Stimulated activated CD4-positive, alpha-beta T cell treated with anti-CD3 and anti-CD28 coated beads, Interleukin-12 subunit alpha, Interleukin-12 subunit beta, amount 100 ng/mL, for 24 hours (primary cell): ENCODE measurements at places on chromosomes 1 and 21.

DNA sequence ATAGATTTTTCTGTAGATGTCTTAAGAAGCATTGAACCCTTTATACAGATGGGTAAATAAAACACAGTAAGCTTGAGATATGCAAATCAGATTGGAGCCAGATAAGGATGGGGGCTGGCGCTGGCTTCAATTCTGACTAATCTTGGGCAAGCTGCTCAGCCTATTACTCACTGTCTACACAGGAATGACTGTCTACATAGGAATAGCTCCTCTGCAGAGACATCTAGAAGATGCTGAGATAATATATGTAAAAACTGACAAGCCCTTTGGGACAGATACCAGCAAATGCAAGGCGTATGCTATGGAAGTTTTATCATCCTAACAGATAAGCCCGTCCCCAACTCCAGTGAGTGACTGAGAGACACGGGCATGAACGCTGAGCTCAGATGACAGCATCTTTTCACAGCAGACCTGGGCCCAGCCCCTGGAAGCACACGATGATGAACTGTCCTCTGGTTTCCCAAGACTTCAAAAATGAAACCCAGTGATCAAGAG is 1.7 kb downstream of the CLDN14 start:
- no peak for DNase-seq

GRCh38 chr1:203214871-203215270 is 14.6 kb downstream of the CHIT1 start:
- DNase-seq = no peak

DNA sequence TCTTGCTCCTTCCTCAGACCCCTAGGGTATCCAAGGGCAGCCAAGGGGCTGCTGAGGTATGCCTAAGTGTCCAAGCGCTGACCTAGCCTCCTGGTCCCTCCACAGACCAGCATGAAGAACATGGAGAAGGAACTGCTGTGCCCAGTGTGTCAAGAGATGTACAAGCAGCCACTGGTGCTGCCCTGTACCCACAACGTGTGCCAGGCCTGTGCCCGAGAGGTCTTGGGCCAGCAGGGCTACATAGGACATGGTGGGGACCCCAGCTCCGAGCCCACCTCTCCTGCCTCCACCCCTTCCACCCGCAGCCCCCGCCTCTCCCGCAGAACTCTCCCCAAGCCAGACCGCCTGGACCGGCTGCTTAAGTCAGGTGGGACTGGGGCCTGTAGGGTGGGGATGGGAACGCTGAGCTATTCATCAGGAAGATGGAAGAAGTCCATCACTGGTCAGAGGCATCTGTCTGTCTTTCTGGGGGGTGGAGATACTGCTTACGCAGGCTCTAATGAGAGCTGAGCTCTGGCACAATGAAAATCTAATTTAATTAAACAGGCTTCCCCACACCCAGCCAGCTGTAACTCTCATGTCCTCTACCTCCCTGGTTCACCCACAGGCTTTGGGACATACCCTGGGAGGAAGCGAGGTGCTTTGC is 1.8 kb downstream of the TRIM46 start:
- no peak for DNase-seq

DNA sequence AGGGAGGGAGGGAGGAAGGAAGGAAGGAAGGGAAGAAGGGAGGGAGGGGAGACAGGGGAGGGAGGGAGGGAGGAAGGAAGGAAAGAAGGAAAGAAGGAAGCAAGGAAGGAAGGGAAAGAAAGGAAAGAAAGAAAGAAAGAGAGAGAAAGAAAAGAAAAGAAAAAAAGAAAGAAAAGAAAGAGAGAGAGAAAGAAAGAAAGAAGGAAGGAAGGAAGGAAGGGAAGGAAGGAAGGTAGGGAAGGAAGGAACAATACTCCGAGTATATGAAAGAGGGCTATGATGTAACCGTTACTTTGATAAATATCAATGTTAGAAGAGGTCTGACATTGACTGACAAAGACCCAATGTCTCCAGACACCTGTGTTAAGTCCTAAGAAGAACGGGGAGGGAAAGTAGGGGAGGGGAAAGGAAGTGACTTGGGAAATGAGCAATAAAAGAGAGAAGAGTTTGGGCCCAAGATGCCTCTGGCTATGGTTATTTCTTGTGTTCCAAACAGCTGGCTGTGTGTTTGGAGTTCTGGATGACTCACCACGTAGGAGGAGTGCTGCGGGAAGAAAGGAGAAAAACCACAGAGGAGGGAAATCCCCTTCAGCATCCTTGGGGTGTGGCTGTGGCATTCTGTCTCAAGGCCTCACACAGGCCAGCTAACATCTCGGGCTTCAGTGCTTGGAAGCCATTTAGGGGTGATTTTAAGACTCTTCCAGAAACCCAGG is 37.0 kb upstream of the RXRG start:
- DNase-seq = peak; percentile 15

- no peak for DNase-seq
Measured at GRCh38 chr1:119714583-119714982, 2.8 kb downstream of the PHGDH start.

- no peak for DNase-seq
Measured at GRCh38 chr1:11138952-11139351, 39.3 kb upstream of the EXOSC10 start.

GRCh38 chr1:95195046-95195445 is 39.0 kb upstream of the RWDD3 start:
- no peak for DNase-seq

- DNase-seq = no peak
Measured at GRCh38 chr1:59815892-59816291, 1.1 kb downstream of the HOOK1 start.

- DNase-seq = no peak
Measured at GRCh38 chr1:186055846-186056245, 319.2 kb downstream of the TPR start.

DNA sequence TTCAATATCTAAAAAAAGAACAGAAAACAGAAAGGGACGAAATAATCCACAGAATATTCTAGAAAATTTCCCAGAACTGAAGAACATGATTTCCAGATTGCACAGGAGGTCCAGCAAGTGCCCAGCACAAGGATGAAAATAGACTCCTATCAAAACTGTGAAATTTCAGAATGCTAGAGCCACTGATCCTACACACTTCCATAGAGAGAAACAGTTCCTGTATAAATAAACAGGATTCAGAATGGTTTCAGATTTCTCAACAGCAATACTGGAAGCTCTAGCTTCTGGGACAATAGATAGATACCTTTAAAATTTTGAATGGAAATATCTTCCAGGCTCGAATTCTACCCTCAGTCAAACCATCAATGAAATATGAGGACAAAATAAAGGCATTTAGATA is 4.6 kb downstream of the TARBP1 start:
- no peak for DNase-seq

GRCh38 chr1:99850459-99851291 is 514 bp downstream of the AGL start:
- DNase-seq = no peak

- DNase-seq = no peak
Measured at GRCh38 chr1:248818505-248819374, 7.0 kb downstream of the SH3BP5L start.

DNA sequence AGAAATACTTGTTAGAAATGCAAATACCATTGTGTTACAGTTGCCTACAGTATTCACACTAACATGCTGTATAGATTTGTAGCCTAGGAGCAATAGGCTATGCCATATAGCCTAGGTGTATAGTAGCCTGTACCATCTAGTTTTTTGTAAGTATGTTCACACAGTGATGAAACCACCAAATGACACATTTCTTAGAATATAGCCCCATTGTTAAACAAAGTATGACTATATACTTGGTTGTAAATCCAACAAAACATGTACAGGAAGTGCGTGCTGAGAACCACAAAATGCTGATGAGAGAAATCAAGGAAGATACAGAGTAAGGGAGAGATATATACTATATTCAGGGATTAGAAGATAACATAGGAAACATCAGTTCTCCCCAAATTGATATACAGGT is 92.2 kb downstream of the POU2F1 start:
- DNase-seq = no peak

DNA sequence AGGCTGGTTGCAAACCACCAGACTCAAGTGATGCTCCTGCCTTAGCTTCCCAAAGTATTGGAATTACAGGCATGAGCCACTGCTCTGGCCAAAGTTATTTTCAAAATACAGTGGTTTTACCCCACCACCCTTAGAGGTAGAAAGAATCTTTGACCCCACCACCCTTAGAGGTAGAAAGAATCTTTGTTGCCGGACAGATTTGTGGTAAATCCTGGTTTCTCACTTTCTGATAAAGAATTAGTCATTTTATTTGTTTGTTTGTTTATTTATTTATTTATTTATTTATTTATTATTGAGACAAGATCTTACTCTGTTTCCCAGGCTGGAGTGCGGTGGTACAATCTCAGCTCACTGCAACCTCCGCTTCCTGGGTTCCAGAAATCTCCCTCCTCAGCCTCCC is 55.9 kb downstream of the NFIA start:
- no peak for DNase-seq

GRCh38 chr1:211378844-211379243 is 52.2 kb downstream of the TRAF5 start:
- no peak for DNase-seq

GRCh38 chr21:45741691-45742090 is 98.2 kb downstream of the PCBP3 start:
- no peak for DNase-seq

DNA sequence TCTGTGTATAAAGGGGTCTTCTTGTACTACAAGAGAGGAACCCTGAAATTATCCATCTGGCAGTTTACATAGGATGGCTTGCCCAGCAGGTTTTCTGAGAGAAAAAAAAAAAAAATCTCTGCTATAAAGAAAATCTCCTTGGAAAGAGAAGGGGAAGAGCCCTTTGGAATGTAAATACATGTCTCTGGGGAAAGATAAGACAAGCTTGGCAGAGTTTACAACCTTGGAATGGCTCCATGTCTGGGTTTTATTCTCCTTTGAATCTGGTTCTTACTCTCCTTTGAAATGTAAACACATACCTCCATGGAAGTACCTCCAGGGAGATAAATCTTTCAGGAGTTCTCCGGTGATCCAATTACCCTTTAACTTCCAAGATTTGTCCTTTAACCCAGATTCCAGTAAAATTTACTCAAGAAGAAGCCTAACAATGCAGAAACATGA is 45.1 kb upstream of the DNAH14 start:
- DNase-seq = no peak

- DNase-seq = no peak
Measured at GRCh38 chr1:185652348-185652747, 81.8 kb upstream of the HMCN1 start.

DNA sequence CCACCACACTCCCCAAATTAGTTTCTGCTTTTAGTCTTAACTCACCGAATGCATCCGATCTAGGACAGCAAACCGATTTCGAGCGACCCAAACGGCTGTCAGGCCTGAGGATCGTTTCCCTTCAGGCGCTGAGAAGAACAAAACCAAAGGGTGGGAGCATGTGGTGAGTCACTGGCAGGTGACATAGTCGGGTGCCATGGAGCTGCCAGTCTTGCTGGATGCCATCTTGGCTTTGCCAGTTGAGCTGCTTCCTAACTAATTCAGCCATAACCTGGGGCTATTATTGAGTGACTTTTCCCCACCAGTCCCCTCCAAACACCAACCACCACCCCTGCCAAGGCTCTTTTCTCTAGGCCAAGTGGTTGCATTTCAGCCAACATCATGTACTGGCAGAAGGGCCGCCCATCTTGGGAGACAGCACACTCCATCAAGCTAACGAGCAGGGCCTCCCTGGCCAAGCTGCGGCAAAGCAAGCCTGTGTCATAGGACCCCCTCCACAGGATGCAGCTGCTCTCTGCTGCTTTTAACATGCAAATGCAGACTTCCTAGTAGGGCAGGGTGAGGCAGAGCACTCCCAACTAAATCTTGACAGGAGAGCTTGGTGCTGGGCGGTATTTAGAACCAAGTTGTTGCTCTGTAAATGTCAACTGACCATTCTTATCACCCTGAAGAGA is 22.3 kb upstream of the PEX19 start:
- DNase-seq = no peak

DNA sequence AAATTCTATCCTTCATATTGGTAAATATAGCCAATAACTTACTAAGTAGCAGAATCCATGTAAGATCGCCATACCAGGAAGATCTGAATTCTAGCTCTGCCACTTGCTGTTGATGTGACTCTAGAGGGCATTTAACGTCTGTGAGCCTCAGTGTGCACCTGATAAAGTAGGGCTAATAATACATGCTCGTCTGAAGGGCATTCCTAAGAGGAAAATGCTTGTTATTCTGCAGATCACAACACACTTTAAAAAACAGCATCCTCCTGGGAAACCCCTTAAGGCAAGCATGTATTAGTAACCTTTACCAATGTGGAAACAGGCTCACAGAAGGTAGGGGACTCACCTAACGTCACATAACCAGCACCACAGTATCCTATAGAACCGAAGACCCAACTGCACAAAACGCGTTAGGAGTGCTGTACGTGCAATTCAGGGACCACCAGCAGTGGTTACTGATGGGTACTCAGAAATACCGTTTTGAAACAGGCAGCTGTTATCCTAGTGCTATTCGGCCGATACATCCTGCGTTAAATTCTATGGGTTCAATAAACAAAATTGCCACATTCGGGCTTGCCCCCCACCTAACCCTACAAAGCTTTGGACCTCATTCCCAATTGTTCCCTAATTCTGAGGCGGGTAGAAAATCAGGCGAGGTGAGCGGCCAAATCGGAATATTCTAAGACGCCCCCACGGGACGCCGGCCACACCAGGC is 758 bp downstream of the DEPDC1 start:
- no peak for DNase-seq

GRCh38 chr1:225757927-225758656 is 19.5 kb upstream of the SRP9 start:
- DNase-seq = no peak

- DNase-seq = no peak
Measured at GRCh38 chr1:152502496-152503180, 8.0 kb upstream of the LCE5A start.

GRCh38 chr1:240497908-240498307 is 114.0 kb downstream of the GREM2 start:
- no peak for DNase-seq

- peak; percentile 51 for DNase-seq
Measured at GRCh38 chr1:161119092-161119903, 1.4 kb downstream of the NIT1 start.
